ENCODE measurements at places on chromosomes 11 and 22. TPM values are rescaled to one million over a fixed set of nuclear protein-coding genes. Genes with fewer than 3 reads are reported as not detected.

Gene CBLIF
- total RNA-seq = not detected

Gene LIN7C
- total RNA-seq = 28.9 TPM

Gene HTR3A
- total RNA-seq = not detected

Gene SLC6A5
- not detected for total RNA-seq

Gene ACAD8
- total RNA-seq = 27.1 TPM

Gene KCTD14
- 0.27 TPM for total RNA-seq

Gene OR4C5
- total RNA-seq = not detected

Gene HOATZ
- not detected for total RNA-seq

Gene SMTNL1
- not detected for total RNA-seq

Gene SLC17A6
- not detected for total RNA-seq

Gene OR4D5
- not detected for total RNA-seq

Gene VPREB3
- total RNA-seq = not detected

Gene TRIM34
- 4.1 TPM for total RNA-seq

Gene CHRNA10
- 1.1 TPM for total RNA-seq

Gene KCNQ1OT1
- 0.20 TPM for total RNA-seq

Gene OR51I1
- not detected for total RNA-seq

Gene ZDHHC5
- total RNA-seq = 89.0 TPM

Gene PRSS23
- 4.9 TPM for total RNA-seq

Gene MS4A13
- total RNA-seq = not detected

Gene ASPHD2
- total RNA-seq = 14.2 TPM

Gene SESN3
- total RNA-seq = 18.8 TPM

Gene APOC3
- total RNA-seq = not detected

Gene LMO2
- 0.13 TPM for total RNA-seq

Gene ANKK1
- total RNA-seq = 0.57 TPM

Gene NCF4
- 5.1 TPM for total RNA-seq

Gene ADORA2A
- total RNA-seq = 26.7 TPM

Gene OR2AG2
- not detected for total RNA-seq

Gene DCDC1
- total RNA-seq = 0.15 TPM

Gene VWCE
- 12.4 TPM for total RNA-seq

Gene C22orf42
- total RNA-seq = not detected

Gene EFCAB6
- total RNA-seq = 0.64 TPM

Gene NLRP6
- total RNA-seq = 3.6 TPM

Gene SLC22A12
- not detected for total RNA-seq

Gene KRTAP5-7
- not detected for total RNA-seq

Gene FUT4
- total RNA-seq = 7.6 TPM

Gene ELFN2
- total RNA-seq = 0.20 TPM

Gene DERL3
- 5.4 TPM for total RNA-seq

Gene TBX10
- not detected for total RNA-seq

Gene MN1
- 0.04 TPM for total RNA-seq

Gene SCGB1C1
- not detected for total RNA-seq

Gene CTSW
- 44.3 TPM for total RNA-seq

Gene MYEOV
- not detected for total RNA-seq

Gene SPI1
- 2.0 TPM for total RNA-seq

Gene FIBIN
- not detected for total RNA-seq

Gene KDM4E
- total RNA-seq = not detected

Gene ILK
- total RNA-seq = 90.1 TPM

Gene DBX1
- not detected for total RNA-seq

Gene HBE1
- not detected for total RNA-seq

Gene RPS6KB2
- total RNA-seq = 86.0 TPM

Gene SLC29A2
- total RNA-seq = 7.9 TPM

Measured in CD8-positive, alpha-beta memory T cell (primary cell).